AG10803 (cell line): ENCODE measurements at places on chromosomes 6 and 20.

DNA sequence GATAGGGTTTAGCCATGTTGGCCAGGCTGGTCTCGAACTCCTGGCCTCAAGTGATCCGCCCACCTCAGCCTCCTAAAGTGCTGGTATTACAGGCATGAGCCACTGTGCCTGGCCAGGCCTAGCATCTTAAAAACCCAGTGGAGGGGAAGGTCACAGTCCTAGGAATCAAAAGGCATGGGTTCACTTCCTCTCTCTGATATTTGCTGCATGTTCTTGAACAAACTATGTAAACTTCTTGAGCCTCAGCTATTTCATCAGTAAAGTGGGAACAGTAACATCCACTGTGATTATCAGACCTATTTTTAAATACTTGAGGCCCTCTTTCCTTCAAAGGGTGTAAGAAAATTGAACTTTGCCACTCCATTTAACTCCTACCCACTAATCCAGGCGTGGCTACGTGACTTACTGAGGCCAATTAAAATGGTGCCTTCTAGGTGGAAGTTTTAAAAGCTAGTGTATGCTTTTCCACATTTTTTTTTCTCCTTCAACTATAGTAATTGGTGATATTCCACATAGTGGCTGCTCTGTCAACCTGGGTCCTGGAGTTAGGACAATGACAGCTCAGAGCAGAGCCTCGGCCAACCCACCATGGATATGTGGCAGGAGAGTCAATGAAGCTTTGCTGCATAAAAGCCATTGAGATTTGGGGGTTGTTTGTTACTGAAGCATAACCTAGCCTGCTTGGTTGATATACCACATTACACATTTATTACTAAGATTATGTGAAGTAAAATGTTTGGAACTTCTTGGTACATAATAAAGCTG, 32.2 kb upstream of the IER3 start:
- DNase-seq, result no peak

- DNase-seq, result no peak
Observed at GRCh38 chr20:37231947-37232630, 29.5 kb downstream of the GHRH start.

DNA sequence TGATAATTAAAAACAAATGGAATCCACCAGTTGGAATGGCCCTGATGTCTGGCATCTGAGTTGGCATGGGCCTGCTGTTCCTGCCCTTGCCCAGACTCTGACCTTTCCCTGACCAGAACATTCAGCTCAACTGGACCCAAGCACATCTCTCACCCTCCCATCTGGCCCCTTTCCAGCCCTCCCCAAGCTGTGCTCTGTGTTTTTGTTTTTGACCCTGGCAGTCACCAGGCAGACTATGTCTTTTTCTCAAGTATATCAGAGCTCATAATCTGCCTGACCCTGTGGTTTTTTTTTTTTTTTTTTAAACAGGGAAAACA, 117.6 kb downstream of the TRDN start:
- no peak for DNase-seq

GRCh38 chr6:100459592-100460184, 5.0 kb downstream of the SIM1 start:
- DNase-seq, result no peak

DNA sequence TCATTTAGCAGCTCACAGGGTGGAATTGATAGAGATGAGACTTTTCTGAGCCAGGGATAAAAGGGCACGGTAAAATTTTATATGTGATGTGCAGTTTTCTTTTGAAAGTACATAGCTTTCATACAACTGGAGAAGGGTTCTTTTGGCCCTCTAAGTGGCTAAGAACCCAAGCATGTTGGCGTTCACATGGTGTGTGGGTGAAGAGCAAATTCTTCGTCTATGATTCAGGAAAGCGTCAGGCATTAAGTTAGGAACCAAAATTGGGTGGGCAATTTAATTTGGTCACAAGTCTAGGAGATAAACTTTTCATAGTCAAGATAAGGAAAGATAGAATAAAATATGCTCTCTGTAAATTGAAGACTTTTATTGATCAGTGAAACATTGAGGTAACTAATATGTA, 153.9 kb downstream of the UTRN start:
- DNase-seq, result no peak

DNA sequence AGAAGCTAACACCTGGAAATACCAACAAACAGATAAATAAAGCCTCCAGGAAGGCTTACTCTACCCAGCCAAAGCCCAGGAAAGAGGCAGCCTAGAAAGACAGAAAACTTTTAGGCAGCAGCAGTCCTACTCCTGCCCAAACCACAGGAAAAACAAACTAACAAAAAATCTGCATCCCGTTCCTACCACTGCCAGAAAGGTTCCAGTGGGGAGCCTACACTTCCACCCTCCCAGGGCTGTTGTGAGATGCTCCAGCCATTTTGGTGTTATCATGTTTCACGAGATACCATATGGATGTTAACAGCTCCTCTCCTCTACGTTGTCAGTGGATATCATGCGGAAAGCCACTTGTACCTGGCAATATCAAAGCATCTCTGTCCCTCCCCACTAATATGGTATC, 336.7 kb upstream of the PRND start:
- no peak for DNase-seq

DNA sequence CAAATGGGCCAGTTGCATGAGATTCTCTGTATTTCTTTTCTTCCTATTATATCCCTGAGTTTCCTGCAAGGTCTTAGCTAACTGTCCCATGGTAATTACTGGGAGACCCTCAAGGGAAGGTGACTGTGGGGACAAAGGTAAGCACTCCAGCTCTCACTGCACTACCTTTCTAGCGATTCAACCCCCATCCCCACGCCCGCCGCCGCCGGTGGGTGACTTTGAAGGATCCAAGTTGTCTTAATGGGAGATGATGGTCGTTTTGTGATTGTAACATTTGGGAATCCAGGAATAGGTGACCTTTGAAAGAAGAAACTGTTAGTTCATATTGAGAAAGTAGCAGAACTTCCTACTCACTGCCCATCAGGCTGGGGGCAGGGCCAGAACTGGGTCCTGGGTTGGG, 265.5 kb downstream of the LRFN2 start:
- no peak for DNase-seq

DNA sequence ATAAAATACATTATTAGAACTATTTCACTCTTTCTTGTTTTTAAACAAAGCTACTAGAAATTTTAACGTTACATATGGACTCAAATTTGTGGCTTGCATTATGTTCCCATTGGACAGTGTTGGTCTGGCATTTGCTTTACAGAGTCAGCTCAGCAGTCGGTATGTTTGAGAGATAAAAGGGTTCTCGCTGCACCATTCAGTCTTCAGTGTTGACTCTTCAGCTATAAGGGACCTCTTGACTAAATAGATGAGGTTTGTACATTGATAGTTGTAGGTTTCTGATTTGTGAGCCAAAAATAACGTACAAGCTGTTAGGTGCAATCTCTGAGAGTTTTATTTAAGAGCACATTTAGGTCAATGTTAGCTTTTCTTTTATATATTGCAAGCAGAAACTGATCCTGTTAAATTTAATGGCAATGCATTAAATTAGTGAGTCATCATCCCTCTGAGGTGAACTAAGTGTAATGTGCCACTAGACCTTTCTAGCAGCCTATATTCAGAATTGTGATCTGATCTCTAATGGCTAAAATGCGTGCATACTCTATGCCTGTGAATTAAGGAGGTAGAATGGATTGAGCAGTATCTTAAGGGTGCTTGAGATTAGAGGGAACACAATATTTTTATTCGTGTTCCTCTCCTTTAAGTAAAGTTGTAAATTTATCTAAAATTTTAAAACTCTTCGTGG, 485.6 kb upstream of the SYNCRIP start:
- DNase-seq, result no peak

DNA sequence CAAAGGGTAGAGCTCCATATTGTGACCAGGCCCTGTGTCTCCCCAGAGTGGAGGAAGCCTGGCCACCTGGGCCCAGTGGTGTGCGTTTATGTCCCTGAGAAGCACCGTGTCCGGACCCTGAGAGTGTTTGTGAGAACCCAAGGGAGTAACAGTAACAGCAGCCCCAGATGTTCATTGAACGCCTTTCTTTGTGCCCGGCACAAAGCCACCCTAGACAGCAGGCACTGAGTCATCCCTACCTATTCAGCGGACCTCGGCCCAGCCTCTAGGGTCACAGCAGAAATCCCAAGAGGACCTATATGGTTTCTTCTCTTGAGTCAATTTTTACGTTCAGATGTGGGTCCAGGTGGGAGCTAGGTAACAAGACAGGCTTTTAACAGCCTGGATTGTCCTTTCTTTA, 24.5 kb downstream of the BCAS4 start:
- DNase-seq, result no peak

- no peak for DNase-seq
Observed at GRCh38 chr6:89024456-89024855, 56.1 kb upstream of the PNRC1 start.

- no peak for DNase-seq
Observed at GRCh38 chr20:2700913-2701620, 8.5 kb downstream of the EBF4 start.

DNA sequence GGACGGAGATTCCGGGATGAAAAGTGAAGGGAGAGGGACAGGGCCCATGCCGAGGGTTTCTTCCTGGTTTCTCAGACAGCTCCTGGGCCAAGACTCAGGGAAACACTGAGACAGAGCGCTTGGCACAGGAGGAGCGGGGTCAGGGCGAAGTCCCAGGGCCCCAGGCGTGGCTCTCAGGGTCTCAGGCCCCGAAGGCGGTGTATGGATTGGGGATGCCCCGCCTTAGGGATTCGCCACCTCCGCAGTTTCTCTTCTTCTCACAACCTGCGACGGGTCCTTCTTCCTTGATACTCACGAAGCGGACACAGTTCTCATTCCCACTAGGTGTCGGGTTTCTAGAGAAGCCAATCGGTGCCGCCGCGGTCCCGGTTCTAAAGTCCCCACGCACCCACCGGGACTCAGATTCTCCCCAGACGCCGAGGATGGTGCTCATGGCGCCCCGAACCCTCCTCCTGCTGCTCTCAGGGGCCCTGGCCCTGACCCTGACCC, 55.0 kb upstream of the HLA-A start:
- peak; percentile 17 for DNase-seq

DNA sequence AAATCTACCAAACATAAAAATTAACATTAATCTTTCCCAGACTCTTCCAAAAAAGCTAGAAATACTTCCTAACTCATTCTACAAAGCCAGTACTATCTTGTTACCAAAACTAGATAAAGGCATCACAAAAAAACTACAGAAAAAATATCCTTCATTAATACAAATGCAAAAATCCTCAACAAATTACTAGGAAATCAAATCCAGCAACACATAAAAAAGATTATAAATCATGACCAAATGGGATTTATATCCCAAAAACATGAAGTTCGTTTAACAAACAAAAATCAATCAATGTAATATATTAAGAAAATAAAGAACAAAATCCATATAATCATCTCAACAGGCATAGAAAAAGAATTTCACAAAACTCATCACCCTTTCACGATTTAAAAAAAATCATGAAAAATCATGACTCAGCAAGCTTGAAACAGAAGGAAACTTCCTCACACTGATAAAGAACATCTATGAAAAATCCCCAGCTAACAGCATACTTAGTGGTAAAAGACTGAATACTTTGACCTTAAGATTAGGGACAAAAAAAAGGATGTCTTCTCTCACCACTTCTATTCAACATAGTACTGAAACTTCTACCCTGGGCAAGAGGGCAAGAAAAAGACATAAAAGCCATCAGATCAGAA, 43.2 kb downstream of the RANBP9 start:
- no peak for DNase-seq

GRCh38 chr6:151649835-151650234, 156.0 kb downstream of the CCDC170 start:
- DNase-seq, result no peak

- DNase-seq, result peak; percentile 86
Observed at GRCh38 chr6:30130887-30131862, 4.8 kb upstream of the TRIM40 start.

DNA sequence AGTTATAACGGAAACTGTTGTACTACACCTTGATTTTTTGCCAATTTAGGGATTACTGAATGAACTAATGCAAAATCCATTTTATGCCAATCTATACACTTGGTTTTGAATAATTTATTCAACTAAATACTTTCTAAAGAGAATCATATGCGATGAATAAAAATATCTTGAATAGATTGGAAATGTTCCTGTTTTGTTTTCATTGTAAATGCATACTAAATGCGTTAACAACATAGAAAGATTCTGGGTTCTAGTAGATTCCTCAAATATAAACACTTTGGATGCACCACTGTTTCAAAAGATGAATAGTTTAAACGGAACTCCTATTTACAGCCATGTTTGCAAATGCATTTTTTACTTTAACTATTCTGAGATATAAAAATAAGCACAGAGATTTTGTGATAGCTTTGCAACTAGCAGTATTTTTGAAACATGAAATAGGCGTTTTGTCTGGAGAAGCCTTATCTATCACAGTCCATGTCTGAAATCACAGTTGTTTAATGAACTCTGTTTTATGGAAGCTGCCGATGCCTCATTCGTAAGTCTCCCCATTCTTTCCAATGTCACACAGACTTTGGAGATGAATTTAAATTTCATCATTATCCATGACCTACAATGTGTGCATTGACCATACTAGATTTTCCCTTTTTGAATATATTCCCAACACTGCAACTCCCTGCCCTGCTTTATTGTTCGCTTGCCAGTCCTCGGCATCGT, 277.7 kb upstream of the QKI start:
- no peak for DNase-seq

DNA sequence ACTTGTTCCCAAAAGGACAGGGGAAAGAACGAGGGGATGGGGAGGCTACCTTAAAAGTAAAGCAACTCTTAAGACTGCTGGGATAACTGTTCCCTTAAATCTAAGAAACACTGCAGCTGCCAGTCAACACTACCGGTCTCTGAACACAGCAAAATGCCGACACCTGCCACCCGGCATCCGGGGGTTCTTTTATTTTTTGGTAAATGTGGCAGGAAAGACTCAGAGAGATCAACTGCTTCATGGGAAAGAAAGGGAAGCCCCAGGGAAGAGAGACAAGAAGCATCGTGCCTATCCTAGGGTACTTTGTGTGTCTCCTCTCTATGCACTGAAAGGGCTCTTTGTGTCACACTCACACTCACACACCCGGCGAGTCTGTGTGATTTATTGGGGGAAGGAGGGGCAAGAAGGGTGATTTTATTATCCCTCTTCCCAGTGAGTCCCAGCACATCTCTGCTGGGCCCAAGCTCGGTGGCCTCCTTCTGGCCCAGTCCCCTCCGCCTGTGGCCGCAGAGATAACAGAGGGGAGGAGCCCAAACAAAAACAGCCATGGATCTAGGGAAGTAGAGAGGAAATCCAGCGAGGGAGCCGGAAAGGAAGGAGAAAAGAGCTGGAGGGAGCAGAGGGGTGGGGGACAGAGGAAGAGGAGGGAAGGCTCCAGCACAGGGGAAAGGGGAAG, 1.4 kb downstream of the FYN start:
- DNase-seq, result peak; percentile 32

GRCh38 chr6:137754866-137755265, 112.2 kb upstream of the TNFAIP3 start:
- DNase-seq, result no peak

- DNase-seq, result no peak
Observed at GRCh38 chr6:2643935-2644539, 106.7 kb downstream of the MYLK4 start.

GRCh38 chr6:166206066-166206465, 38.4 kb upstream of the TBXT start:
- no peak for DNase-seq

DNA sequence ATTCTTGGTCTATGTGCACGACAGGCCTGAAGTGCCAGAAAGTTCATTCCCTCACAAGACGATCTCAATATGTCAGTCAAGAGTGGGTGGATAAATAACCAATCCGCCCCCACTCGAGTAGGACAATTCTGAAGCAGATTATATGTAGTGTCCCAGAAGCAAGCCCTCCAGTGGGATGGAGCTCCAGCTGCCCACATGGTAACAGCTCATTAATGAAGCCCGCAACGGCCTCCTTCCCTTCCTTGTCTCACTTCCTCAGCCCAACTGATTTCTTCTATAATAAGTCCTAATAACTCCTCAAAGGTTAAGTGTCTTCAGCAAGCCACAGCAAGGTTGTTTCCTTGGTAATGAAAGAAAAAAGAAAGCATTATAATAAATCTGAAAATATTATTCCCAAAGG, 82.1 kb upstream of the F13A1 start:
- no peak for DNase-seq
